Neuronal stem cell (in vitro differentiated cells): ENCODE measurements at places on chromosomes 2 and 18.
A peak's percentile ranks its signal among the peaks of the same experiment; 100 is the strongest.

DNA sequence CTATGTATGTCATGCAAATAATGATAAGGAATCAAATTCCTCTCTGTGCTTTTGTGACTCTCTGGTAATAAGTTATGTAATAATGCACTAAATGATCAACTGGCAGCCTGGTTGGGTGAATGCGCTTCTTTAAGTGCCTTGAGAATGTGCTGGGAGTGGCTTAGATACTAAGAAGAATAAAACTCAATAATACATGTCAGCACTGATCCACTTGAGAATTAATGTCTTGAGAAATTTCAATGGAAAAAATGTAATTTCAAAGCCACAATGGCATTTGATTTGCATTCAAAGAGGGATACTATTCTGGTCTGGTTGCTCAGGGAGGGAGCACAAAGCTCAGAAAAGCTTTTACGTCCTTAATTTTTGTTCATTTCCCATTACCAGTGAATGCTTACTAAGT, 137.7 kb upstream of the MMADHC start:
- DNase-seq: no peak

DNA sequence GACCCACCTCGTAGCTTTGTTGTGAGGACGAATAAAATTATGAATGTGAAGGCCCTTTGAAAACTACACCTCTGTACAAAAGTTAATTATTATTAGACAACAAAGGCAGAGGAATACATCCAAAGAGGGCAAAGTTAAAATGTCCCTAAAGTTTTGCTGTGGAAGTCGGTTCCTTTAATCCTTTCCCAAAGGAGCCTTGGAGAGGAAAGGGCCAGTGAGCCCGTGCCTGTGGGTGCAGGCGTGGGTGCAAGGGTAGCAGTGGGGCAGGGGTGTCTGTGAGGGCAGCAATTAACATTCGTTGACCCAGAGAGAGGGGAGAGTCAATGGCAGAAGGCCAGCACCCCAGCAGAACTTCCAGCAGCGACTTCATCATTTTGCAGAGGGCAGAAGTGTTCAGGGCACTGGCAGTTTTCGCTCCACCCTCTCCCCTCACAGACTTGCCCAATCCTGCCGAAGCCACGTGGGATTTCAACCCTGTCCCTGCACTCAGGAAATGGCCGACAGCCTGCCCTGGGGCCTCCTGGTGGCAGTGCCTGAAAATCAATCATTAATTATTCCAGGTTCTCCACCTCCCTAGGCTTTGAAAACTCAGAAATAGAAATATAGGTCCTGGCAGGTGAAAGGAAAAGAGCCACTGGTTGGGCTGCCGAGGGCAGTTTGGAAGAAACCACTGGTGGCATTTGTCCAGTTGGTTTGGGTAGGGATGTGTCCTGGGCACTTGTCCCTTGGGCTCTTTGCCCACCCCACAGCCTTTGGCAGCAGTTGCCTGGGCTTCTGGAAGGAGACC, 4.2 kb upstream of the PAX8 start:
- no peak for DNase-seq

- no peak for DNase-seq
These were observed 27.6 kb upstream of the MYO1B start for GRCh38 chr2:191217580-191217979.

GRCh38 chr18:56569416-56569815, 69.0 kb downstream of the TXNL1 start:
- DNase-seq: no peak

GRCh38 chr2:55804535-55804934, 110.9 kb upstream of the PNPT1 start:
- DNase-seq: no peak

DNA sequence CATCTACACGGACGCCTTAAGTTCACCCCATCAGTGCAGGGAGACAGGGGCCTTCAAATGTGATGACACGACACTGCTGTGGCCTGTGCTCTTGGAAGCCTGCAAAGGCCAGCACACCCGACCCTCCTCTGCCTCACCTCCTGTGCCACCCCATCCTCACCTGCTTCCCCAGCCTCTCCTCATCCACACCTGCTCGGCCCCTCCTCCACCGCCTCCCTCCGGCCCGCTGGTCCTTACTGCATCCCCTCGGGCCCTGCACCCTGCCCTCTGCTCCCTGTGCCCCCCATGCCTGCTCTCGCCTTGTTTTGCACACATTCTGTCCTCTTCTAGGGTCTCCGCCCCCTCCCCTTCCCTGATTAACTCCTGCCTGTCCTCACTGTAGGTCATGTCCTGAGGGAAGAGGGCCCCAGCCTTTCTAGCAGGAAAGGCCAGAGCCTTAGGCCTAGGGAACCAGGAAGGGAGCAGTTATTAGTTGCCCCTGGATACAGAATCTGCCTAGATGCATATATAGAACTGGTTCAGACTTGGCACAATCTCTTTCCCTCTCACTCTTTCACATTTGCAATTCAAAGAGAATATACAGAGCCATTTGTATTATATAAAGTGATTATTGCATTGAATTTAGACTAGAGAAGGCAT, 39.4 kb downstream of the TRAPPC12 start:
- no peak for DNase-seq

- no peak for DNase-seq
These were observed 114.8 kb upstream of the EPC2 start for GRCh38 chr2:148529745-148530144.

DNA sequence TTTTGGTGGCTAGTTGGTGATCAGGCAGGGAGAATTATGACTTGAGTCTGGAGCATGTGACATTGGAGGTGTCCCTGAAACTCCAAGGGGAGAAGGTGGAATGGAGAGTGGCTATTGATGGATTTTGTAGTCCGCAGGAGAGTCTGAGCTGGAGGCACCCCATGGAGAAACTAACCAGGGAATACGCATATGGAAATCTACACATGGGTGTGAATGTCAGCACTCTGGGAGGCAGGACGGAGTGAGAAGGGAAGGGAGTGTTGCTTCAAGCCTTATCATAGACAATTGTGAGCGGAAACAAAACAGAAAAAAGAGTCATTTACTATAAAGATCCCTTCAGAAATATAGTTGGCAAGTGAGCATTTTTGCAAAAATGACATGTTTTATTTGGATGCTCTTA, 667 bp upstream of the SCYGR4 start:
- no peak for DNase-seq

- DNase-seq: no peak
These were observed 96.5 kb downstream of the PTPRM start for GRCh38 chr18:7663366-7664312.

DNA sequence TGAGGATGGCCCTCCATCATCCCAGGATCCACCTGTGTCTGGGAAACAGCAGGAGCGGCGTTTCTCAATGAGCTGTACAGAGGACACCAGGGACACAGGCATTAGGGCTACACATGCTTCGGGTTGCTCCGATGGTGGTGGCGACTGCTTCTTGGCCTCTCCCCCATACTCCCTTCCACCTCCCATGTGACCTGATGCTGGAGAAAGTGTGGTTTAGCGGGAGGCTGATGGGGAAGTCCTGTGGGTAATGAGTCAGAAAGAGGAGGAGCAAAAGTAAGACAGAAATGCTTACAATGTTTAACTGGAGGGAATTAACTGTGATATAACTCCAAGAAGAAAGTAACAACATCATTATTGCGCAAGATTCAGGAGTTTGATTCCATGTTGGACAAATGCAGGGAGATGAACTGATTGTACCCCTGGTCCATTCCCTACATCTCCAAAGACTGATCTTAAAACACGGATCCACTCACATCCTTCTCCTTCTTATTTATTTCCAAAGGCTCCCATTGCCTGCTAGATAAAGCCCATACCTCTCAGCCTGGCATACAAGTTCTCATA, 186.6 kb downstream of the NRP2 start:
- no peak for DNase-seq

DNA sequence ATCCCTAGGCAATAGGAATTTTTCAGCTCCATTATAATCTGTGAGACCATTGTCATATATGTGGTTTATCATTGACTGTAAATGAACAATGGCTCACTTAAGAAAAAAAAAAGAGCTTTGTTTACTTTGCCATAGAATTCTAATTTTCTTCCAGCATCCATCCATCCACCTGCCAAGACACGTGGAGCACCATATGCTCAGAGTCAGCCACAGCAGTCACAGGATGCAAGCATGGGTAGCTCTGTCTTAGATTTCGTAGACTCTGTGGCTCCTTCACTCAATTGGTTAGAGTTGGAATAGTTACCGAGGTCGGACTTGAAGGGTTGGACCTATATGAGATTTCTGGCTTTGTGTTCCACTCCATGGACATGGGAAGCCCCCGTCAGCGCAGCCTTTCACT, 75.6 kb downstream of the COA5 start:
- no peak for DNase-seq

DNA sequence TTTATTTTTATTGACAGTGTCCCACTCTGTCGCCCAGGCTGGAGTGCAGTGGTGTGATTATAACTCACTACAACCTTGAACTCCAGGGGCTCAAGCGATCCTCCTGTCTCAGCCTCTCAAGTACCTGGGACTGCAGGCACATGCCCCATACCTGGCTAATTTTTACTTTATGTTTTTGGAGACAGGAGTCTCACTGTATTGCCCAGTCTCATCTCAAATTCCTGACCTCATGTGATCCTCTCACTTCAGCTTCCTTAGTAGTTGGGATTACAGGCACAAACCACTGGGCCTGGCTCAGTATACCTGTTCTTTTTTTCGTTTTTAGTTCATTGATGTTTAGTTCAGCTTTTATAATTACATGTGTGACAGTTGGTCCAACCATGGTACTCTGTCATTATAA, 40.1 kb upstream of the SNORC start:
- no peak for DNase-seq

- no peak for DNase-seq
These were observed 14.1 kb upstream of the ZDBF2 start for GRCh38 chr2:206260188-206261012.

DNA sequence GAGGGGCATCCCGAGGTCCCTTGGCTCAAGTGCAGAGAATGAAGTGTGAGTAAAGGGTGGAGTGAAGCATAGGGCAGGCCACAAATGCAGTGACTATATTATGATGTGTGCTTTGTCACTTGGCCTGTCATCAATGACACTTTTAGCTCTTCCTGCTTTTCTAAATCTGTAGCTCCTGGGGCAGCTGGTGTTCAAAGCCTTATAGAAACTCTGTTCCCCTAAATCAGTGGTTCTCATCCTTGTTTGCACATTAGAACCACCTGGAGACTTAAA, 135.6 kb upstream of the LGALSL start:
- no peak for DNase-seq

- no peak for DNase-seq
These were observed 2797.2 kb upstream of the TEKT4 start for GRCh38 chr2:92073815-92074548.

GRCh38 chr18:54052732-54053429, 171.6 kb downstream of the MBD2 start:
- DNase-seq: no peak

DNA sequence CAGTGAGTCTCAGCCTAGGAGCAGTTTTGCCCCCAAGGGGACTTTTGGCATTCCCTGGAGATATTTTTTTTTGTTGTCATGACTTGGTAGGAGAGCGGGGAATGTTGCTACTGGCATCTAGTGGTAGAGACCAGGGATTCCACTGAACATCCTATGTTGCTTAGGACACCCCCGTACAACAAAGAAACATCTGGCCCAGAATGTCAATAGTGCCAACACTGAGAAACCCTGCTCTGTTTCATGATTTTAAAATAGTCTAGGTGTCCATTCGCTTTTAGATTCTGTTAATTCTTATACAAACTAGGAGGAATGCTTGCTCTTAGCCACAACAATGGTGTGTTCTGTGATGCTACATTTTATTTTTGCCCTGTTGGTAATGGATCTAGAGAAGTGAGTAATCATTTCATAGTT, 225.8 kb upstream of the SIX3 start:
- DNase-seq: peak; percentile 23
